Regular cardiac myocyte (primary cell): ENCODE measurements at places on chromosomes 16 and 17. TPM values are rescaled to one million over a fixed set of nuclear protein-coding genes. Genes with fewer than 3 reads are reported as not detected.

GRIN2C gene
- total RNA-seq, result 0.19 and 0.28 TPM in 2 replicates

SPHK1 gene
- 63.7 and 160 TPM in 2 replicates for total RNA-seq

HP gene
- total RNA-seq, result under 0.01 and 0.28 TPM in 2 replicates

ZMYND15 gene
- under 0.01 TPM in 2 replicates for total RNA-seq

ABCA8 gene
- total RNA-seq, result 40.6 and 123 TPM in 2 replicates

TEKT5 gene
- total RNA-seq, result not detected in 2 replicates

KRT17 gene
- total RNA-seq, result 1.9 and 7.0 TPM in 2 replicates

C16orf86 gene
- total RNA-seq, result 2.5 and 7.6 TPM in 2 replicates

VMP1 gene
- 200 and 253 TPM in 2 replicates for total RNA-seq

SIRT7 gene
- 11.3 and 23.8 TPM in 2 replicates for total RNA-seq

SAMD14 gene
- total RNA-seq, result 1.5 and 3.7 TPM in 2 replicates

NOTUM gene
- total RNA-seq, result not detected in 2 replicates

PDF gene
- 6.2 and 15.7 TPM in 2 replicates for total RNA-seq

SPAG5 gene
- 6.5 and 67.5 TPM in 2 replicates for total RNA-seq

GRAPL gene
- total RNA-seq, result under 0.01 TPM in 1 of 2 replicates, not detected in the other

SLC13A2 gene
- total RNA-seq, result not detected in 2 replicates

PLLP gene
- under 0.01 TPM in 1 of 2 replicates, not detected in the other for total RNA-seq

SERPINF2 gene
- 0.19 and 0.28 TPM in 2 replicates for total RNA-seq

RAP1GAP2 gene
- total RNA-seq, result 0.28 and 0.96 TPM in 2 replicates

SLFN12L gene
- under 0.01 and 0.19 TPM in 2 replicates for total RNA-seq

FAM83G gene
- 18.6 and 24.2 TPM in 2 replicates for total RNA-seq

TUBB3 gene
- total RNA-seq, result 119 and 496 TPM in 2 replicates

SHISA9 gene
- total RNA-seq, result under 0.01 TPM in 2 replicates

KLHL10 gene
- under 0.01 and 0.28 TPM in 2 replicates for total RNA-seq

CSH2 gene
- total RNA-seq, result not detected in 2 replicates

OTOP3 gene
- not detected in 2 replicates for total RNA-seq

KLHDC4 gene
- 23.6 and 23.7 TPM in 2 replicates for total RNA-seq

PITPNC1 gene
- 15.2 and 18.6 TPM in 2 replicates for total RNA-seq

WNT9B gene
- under 0.01 TPM in 1 of 2 replicates, not detected in the other for total RNA-seq

BCL6B gene
- 0.19 and 0.56 TPM in 2 replicates for total RNA-seq

SULT1A2 gene
- total RNA-seq, result 0.19 and 0.56 TPM in 2 replicates

EVPLL gene
- not detected in 2 replicates for total RNA-seq

DBNDD1 gene
- total RNA-seq, result 1.5 and 2.3 TPM in 2 replicates

SMTNL2 gene
- under 0.01 TPM in 2 replicates for total RNA-seq

PRRT2 gene
- 0.58 and 3.1 TPM in 2 replicates for total RNA-seq

MEOX1 gene
- total RNA-seq, result 2.8 TPM in 1 of 2 replicates, not detected in the other

DCXR gene
- total RNA-seq, result 51.0 and 75.3 TPM in 2 replicates

HNF1B gene
- total RNA-seq, result under 0.01 and 0.19 TPM in 2 replicates

HSD11B2 gene
- total RNA-seq, result not detected in 2 replicates

RSPRY1 gene
- total RNA-seq, result 35.8 and 48.5 TPM in 2 replicates

HEATR9 gene
- not detected in 2 replicates for total RNA-seq

ROGDI gene
- 16.6 and 21.1 TPM in 2 replicates for total RNA-seq

WDR81 gene
- 18.8 and 25.4 TPM in 2 replicates for total RNA-seq

FZD2 gene
- total RNA-seq, result 14.8 and 17.8 TPM in 2 replicates

GJD3 gene
- 0.77 and 4.5 TPM in 2 replicates for total RNA-seq

CES5A gene
- total RNA-seq, result not detected in 2 replicates

ANKS4B gene
- total RNA-seq, result not detected in 2 replicates

SLC22A31 gene
- total RNA-seq, result 0.85 and 1.2 TPM in 2 replicates

NAGPA gene
- 9.4 and 16.1 TPM in 2 replicates for total RNA-seq

TBC1D26 gene
- under 0.01 TPM in 1 of 2 replicates, not detected in the other for total RNA-seq
